ENCODE measurements at places on chromosomes 3 and 15. TPM values are rescaled to one million over a fixed set of nuclear protein-coding genes. Genes with fewer than 3 reads are reported as not detected.

The TRH gene
- total RNA-seq = not detected

The CLPX gene
- 54.5 TPM for total RNA-seq

The EPHA6 gene
- total RNA-seq = 0.48 TPM

The EIF4E3 gene
- 2.0 TPM for total RNA-seq

The SMCO1 gene
- not detected for total RNA-seq

The FRMD5 gene
- 12.7 TPM for total RNA-seq

The CFAP44 gene
- 4.9 TPM for total RNA-seq

The NR1I2 gene
- not detected for total RNA-seq

The KBTBD12 gene
- total RNA-seq = not detected

The GMNC gene
- total RNA-seq = 0.29 TPM

The NAALADL2 gene
- 2.9 TPM for total RNA-seq

The CRYBG3 gene
- 28.1 TPM for total RNA-seq

The CAMKV gene
- total RNA-seq = not detected

The SLC24A5 gene
- total RNA-seq = not detected

The ROPN1 gene
- total RNA-seq = not detected

The THSD4 gene
- 44.1 TPM for total RNA-seq

The TICRR gene
- 6.2 TPM for total RNA-seq
